ENCODE measurements at places on chromosomes 3 and 15.

- no peak for DNase-seq
These were observed 2.8 kb downstream of the TAGLN3 start for GRCh38 chr3:112001526-112001925.

GRCh38 chr3:8581806-8582445 is 62.7 kb downstream of the SSUH2 start:
- DNase-seq = no peak

GRCh38 chr3:183654727-183655126 is 19.3 kb downstream of the KLHL24 start:
- no peak for DNase-seq

DNA sequence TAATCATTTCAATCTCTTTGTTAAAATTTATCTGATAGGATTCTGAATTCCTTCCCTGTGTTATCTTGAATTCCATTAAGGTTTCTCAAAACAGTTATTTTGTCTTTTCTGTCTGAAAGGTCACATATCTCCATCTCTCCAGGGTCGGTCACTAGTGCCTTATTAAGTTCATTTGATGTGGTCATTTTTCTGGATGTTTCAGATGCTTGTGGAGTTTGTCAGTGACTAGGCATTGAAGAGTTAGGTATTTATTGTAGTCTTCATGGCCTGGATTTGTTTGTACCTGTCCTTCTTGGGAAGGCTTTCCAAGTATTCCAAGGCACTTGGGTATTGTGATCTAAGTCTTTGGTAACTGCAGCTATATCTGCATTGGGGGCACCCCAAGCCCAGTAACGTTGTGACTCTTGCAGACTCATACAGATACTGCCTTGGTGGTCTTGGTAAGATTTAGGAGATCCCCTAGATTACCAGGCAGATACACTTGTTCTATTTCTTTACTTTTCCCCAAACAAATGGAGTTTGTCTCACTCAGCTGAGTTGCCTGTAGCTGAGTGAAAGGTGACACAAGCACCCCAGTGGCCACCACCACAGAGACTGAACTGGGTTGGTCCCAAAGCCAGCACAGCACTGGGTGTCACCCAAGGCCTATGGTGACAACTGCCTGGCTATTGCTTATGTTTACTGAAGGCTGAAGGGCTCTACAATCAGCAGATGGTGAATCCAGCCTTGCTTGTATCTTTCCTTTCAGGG is 18.9 kb upstream of the SLC27A2 start:
- no peak for DNase-seq

GRCh38 chr3:3714572-3714971 is 84.7 kb upstream of the LRRN1 start:
- DNase-seq = no peak

DNA sequence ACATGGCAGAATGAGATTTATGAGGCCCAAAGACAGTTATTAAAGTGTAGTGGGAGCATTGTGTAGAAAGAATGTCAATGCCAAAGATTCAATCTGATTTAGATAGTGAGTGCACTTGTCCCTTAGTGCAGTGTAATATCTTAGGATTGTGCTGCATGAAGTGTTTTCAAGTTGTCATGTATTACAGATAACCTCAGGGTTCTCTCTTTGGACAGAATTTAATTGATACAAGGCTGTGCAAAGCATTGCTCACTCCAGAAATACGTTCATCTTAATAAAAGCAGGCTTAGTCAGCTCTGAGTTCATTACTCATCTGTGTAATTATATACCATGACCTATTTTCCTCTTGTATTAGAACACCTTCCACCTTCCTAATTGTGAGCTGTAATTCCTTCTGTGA is 16.0 kb upstream of the GPR171 start:
- DNase-seq = peak; percentile 24

- no peak for DNase-seq
These were observed 94.8 kb downstream of the SLC9A9 start for GRCh38 chr3:143753456-143753855.

DNA sequence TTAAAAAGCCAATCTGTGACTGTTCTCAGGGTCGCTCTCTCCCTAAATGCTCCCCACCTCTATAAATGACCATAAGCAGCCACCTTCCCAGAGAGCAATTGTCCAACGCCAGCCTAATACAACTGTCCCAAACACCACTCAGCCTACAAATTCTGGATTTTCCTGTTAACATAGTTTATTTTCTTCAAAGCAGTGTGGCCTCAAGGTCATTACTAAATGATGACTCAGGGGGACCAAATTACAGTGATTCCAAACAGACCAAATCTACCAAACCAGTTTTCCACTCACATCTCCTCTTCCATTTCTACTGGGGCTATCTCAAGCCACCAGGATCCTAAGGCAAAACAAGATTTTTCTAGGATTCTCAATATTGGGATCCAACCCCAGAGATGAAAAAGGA is 22.5 kb downstream of the HEXA start:
- DNase-seq = no peak

GRCh38 chr3:173911446-173911845 is 513.9 kb downstream of the NLGN1 start:
- no peak for DNase-seq

DNA sequence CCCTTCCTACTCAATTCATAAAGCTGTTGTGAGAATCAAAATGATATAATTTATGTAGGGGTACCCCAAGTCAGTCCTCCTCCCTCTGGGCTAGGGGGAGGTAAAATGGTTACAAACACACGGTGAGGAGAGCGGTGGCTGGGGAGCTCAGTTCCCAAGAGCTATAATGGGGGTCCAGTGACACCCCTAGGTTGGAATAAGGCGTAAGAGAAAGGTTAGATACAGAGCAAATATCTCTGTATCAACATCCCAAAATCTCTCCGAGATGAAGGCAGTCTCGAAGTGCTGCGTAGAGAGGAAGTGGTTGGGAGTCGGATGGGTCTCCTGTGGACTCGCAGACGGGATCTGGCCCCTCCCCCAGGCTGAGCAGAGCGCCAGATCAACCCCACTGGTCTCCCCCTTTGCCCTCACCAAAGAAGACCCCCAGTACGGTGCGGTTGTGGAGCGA is 1.8 kb downstream of the DUOX2 start:
- DNase-seq = no peak

DNA sequence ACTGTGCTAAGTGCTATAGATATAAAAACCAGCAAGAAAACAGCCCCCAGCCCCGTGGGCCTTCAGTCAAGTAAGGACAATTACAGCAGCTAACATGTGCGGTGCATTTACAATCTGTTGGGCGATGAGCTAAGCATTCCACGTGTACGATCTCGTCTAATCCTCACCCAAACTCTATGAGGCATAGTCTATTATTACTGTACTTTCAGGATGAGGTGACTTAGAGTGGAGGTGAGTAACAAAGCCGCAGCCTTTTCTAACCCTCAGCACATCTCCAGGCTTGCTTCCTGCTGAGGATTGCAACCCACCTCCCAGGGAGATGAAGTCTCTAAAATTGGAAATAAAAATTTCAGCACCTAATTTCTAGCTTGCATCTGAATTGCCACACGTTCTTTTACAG is 53.2 kb upstream of the MCF2L2 start:
- DNase-seq = no peak

DNA sequence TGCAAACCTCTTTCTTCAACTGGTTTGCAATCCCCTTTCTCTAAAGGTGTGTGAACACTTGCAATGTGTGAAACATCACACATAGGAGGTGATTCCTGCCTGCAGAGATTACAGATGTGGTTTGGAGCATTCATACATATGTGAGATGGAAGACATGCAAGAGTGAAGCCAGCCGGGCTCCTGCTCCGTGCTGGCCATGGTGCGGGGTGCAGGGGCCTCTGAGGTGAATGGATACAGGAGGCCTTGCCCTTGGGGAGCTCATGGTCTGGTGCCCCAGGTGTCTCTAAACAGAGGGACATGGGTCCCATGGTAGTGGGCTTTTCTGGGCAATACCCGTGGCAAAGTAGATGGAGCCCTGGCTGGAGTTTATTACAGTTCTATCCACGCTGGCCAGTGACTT is 6.0 kb downstream of the SLC6A11 start:
- no peak for DNase-seq

GRCh38 chr3:154178172-154178571 is 57.0 kb downstream of the ARHGEF26 start:
- DNase-seq = peak; percentile 7

- no peak for DNase-seq
These were observed 91.2 kb downstream of the HMG20A start for GRCh38 chr15:77511869-77512268.

GRCh38 chr15:84631706-84632272 is 22.3 kb downstream of the WDR73 start:
- DNase-seq = no peak

GRCh38 chr3:4399476-4399875 is 67.6 kb downstream of the SUMF1 start:
- no peak for DNase-seq

DNA sequence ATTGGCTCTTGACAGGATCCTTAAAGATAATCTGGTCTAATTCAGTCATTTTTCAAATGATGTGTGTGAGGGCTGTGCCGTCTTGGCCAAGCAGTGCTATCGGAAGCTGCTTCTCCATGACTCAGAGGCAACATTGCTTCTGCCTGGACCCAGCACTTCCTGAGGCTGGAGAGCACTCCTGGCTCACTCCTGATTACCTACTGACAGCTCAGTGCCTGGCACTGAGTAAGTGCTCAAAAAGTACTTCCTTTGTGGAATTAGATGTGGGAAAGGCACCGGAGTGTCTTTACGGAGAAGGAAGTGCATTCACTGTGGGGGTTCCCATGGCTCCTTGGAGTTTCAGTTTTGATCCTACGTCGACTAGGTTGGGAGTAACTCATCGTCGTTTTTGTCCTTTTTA is 86.9 kb upstream of the UBE3A start:
- DNase-seq = no peak

DNA sequence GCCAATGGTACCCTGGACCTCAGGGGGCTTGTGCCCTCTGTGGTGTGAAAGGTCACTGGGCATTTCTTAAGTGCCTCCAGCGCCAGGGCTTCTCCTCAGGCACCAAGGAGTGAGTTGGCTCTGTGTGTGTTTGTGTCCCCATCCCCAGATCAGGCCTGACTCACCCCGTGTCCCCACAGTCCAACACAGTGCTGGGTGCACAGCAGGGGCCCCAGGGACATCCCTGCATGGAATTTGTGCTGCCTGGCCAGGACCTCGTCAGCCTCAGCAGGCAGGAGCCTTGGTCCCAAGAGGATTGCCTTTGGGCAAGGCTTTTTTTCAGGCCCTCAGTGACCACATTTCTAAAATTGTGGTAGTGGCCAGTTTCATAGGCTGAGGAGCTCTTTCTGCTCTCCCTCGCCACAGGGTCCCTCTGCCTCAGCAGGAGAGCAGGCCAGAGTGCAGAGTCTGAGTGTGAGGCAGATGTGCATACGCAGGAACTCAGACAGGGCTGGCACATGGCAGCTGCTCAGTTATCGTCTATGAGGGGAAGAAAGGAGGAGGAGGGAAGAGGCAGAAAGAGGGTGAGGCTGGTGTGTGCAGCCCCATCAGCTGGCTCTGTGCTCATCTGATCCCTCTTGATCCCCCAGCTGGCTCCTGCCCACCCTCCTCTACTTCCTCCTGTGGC is 215.6 kb downstream of the RPLP1 start:
- DNase-seq = no peak

GRCh38 chr15:39455471-39455991 is 125.3 kb upstream of the THBS1 start:
- DNase-seq = peak; percentile 82

GRCh38 chr15:68558318-68559305 is 20.2 kb upstream of the CORO2B start:
- no peak for DNase-seq

GRCh38 chr3:126356373-126357264 is 589 bp downstream of the KLF15 start:
- DNase-seq = no peak

DNA sequence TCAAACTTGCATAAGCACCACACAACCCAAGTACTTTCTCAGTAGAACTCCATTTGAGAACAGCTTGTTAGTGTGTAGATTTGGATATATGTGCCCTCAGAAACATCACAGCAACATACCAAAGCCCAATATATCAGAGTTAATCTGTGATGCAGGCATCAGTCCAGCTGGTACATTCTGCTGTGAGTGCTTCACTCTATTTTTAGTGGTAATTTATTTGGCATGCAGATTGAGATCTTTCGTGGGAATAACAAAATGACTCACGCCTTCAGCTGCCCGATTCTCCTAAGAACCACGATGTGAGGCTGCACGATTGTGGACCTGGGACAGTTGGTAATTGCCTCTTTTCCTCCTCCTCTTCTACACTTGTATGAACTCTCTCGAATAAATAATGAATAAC is 730.7 kb downstream of the SQOR start:
- DNase-seq = peak; percentile 56

DNA sequence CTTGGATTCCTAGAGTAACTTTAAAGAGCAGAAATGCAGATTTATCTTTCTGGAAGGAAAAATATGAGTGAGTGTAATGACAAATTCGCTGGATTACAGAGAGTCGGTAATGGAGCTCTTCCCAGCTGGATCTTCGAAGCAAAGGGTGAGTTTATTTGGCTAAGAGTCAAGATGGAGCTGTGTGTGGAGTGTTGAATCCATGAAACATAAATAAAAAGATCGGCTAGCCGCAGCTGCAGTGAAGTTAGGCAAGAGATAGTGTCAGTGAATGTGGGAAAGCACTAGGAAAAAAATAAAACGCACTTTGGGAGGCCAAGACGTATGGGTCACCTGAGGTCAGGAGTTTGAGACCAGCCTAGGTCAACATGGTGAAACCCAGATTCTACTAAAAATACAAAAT is 10.3 kb downstream of the NAALADL2 start:
- DNase-seq = peak; percentile 35

GRCh38 chr3:126911162-126912026 is 71.5 kb upstream of the PLXNA1 start:
- peak; percentile 78 for DNase-seq

- DNase-seq = no peak
These were observed 129.4 kb upstream of the ADPGK start for GRCh38 chr15:72912996-72913395.

GRCh38 chr15:51377038-51377786 is 35.8 kb downstream of the GLDN start:
- peak; percentile 53 for DNase-seq

DNA sequence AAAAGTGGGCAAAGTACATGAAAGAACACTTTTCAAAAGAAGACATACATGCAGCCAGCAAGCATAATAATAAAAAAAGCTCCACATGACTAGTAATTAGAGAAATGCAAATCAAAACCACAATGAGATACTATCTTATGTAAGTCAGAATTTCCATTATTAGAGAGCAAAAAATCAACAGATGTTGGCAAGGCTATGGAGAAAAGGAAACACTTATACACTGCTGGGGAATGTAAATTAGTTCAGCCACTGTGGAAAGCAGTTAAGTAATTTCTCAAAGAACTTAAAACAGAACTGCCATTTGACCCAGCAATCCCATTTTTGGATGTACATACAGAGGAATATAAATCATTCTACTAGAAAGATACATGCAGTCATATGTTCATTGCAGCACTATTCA is 360.7 kb downstream of the NSUN3 start:
- no peak for DNase-seq

DNA sequence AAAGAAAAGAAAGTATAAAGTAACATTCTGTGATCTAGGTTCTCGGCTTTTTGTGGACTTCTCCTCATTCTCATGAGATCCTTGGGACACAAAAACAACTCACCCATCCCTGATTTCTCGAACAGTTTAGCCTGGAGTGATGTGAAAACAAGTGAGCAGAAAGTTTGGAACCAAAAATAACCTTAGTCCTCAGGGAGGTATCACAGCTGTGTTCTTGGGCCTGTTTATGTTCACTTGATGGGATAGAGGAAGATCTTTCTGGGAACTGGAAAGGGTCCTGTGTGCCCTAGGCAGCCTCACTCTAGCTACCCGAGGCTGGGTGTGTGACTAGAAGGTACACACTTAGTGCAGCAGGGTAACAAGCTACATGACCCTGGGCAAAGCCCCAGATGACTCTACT is 308.8 kb upstream of the PDZRN3 start:
- DNase-seq = no peak
